Hepatocyte (in vitro differentiated cells): ENCODE measurements at places on chromosomes 4 and X. TPM values are rescaled to one million over a fixed set of nuclear protein-coding genes. Genes with fewer than 3 reads are reported as not detected.

DNA sequence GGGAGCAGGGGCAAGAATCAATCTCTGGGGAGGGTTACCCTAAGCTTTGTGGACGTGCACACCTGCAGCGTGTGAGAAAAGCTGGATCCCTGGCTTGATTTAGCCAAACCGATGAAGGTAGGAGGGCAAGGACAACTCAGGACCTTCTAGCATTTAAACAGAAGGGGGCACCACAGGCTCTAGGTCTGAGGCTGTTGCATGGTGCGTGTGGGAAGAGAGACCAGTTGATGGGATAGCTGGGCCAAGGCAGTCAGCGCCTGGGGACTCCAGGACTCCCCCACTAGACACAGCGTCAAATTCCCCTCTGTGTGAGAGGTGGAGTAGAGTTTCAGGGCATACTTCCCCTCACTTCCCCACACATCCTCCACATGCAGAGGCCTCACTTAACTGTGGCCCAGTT, 4.3 kb downstream of the GABRQ start:
- H3K4me3 ChIP-seq = no peak overlapping the region
- H3K36me3 ChIP-seq = no peaks in the 10 kb centered on the region
- H3K27me3 ChIP-seq = peaks cover 12% of the 10 kb centered on the region
- DNase-seq = peak; percentile 13
- H3K27ac ChIP-seq = no peak overlapping the region

GRCh38 chrX:72366701-72367454, 61.2 kb upstream of the CITED1 start:
- no peak overlapping the region for H3K4me3 ChIP-seq
- no peaks in the 10 kb centered on the region for H3K27me3 ChIP-seq
- no peak for DNase-seq
- H3K4me1 ChIP-seq = no peaks in the 10 kb centered on the region
- H3K27ac ChIP-seq = no peak overlapping the region

- no peaks in the 10 kb centered on the region for H3K27me3 ChIP-seq
- DNase-seq = no peak
- no peaks in the 10 kb centered on the region for H3K36me3 ChIP-seq
- H3K27ac ChIP-seq = no peak overlapping the region
- H3K4me1 ChIP-seq = no peaks in the 10 kb centered on the region
- no peak overlapping the region for H3K4me3 ChIP-seq
Measured at GRCh38 chr4:185280608-185281007, 71.2 kb downstream of the SNX25 start.

The PFKFB1 gene
- 1.5 and 2.1 TPM in 2 replicates for total RNA-seq
